ENCODE measurements at places on chromosomes 3 and 15.

DNA sequence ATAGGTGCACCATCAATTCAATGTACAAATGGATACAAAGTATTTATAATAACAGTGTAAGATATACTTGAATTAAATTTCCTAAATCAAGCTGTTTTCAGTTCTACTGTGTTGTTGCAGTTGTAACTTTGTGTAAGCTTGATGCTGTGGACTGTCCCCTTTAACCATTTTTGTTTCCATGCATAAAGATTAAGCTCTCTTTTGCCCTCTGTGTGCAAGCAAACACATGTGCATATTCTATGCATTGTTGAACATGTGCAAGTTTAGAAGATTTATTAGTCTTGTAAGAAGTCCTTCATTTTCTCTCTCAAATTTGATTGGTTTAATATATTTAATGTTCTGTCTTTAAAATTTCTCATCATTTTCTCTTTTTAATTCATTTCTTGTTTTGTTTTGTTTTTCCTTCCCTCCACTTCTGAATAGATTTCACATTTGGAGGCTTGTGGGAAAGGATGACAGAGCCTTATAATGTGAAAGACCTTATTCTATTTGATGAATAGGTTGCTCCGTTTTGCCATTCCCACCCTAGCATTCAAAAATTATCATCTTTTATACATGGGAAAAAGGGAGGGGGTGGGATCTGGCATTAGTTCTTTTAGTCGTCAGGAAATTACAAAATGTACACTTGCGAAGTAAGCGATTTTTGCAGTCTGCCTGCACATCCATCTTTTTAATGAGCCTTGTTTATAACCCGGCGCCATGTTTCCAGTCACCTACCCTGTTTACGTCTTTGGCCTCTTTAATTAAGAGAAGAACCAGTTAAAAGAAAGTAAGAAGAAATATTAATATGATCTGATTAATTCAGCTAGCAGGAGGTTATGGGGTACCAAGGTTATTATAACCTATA is 961.5 kb upstream of the NR2F2 start:
- no peak for DNase-seq

GRCh38 chr3:156161172-156161571 is 40.8 kb downstream of the KCNAB1 start:
- no peak for DNase-seq

- no peak for DNase-seq
Measured at GRCh38 chr3:50862221-50862620, 187.5 kb downstream of the DOCK3 start.

- no peak for DNase-seq
Measured at GRCh38 chr15:98369081-98369716, 279.1 kb upstream of the IGF1R start.

- no peak for DNase-seq
Measured at GRCh38 chr15:85318732-85319076, 61.7 kb upstream of the AKAP13 start.

- no peak for DNase-seq
Measured at GRCh38 chr15:74041311-74041756, 41.0 kb downstream of the GOLGA6A start.

GRCh38 chr3:58665405-58665804 is 1.2 kb downstream of the FAM3D start:
- DNase-seq, result no peak

DNA sequence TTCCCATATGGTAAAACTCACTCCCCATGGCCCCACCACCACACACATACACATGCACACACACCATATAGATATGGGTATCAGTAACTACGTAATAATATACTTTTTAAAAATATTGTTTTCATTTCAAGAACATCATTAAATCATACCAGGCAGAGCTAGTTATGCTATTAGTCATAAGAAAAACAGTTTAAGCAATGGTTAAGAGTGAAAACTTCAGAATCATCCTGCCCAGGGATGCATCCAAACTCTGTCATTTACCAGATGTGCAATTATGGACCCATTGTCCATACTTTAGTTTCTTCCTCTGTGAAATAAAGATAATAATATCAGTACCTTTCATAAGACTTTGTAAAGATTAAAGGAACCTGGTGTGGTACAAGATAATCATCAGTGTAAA is 608.3 kb downstream of the RBMS3 start:
- DNase-seq, result no peak

GRCh38 chr3:9710174-9710739 is 6.6 kb downstream of the CPNE9 start:
- DNase-seq, result no peak

GRCh38 chr3:14871456-14872200 is 52.9 kb downstream of the FGD5 start:
- DNase-seq, result no peak

GRCh38 chr3:32157600-32158264 is 51.3 kb downstream of the GPD1L start:
- no peak for DNase-seq

- DNase-seq, result no peak
Measured at GRCh38 chr15:69094124-69094921, 66.1 kb upstream of the GLCE start.

DNA sequence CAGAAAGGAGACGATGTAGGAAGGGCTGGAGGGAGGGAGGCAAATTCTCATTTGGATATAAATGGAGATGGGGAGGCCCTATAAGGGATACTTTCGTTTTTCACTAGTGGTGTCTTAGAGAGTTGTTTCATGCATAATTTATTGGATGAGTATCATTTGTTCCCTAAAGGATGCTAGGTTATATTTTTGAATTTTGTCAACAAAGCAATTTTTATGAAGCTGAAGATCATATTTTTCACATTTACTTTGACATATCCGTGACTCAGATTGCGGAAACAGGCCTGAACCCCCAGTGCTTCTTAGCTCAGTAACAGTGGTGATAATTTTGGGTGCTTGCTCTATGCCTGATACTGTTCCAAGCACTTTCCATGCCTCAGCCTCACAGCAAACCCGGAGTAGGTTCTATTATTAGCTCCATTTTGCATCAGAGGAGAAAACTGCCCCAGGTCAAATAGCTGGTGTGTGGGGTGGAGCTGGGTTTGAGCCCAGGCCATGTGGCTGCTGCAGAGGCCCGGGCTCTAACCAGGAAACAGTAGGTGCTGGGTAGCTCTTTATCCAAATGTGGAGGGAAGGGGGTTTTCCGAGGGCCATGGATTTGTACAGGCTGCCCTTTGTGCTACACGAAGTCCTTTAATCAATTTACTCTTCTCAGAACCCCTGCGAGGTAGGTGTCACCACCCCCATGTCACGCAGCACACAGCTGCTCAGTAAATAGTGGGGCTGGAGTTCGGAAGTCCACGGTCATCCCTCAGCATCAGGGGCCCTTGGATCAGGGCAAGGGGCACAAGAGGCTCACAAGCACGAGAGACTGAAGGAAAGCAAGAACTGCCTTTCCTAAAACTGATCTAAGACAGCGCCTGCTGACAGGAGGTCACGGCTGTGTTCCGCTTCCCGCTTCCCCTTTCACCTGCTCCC is 99.1 kb downstream of the SLC49A4 start:
- DNase-seq, result no peak

DNA sequence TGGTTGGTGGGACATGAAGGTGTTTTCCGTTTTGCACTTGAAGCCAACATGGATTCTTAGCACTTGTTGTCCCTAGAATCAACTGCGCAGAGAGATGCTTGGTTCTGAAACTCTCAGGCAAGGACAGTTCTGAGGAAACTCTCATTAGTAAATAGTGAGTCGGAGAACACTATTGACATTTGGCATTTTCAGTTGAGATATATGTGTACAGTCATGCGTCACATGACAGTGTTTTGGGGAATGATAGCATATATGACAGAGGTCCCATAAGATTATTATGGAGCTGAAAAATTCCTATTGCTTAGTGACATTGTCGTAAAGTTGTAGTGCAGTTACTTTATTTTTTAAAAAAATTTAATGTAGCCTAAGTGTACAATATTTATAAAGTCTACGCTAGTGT is 5.8 kb downstream of the APBA2 start:
- DNase-seq, result no peak

GRCh38 chr15:38470816-38471215 is 16.9 kb downstream of the FAM98B start:
- DNase-seq, result no peak

GRCh38 chr15:52786436-52787122 is 3.6 kb downstream of the ONECUT1 start:
- no peak for DNase-seq

DNA sequence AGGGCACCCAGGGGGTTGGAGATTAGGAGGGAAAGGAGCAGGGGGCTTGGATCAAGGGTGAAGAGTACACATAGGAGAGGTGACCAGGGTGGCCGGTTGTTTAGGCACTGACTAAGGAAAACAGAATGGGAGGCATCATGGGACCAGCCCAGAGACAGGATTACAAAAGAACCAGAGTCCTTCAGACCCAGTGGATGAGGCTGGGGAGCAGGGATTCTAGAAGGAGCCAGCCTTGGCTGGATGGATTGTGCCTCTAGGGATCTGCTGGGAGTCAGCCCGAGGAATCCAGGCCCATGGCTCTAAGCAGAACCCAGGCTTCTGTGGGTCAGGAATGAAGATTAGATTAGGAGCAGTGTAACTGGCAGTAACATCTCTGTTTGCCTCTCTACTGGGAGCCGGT is 98.6 kb downstream of the ARNT2 start:
- DNase-seq, result no peak

DNA sequence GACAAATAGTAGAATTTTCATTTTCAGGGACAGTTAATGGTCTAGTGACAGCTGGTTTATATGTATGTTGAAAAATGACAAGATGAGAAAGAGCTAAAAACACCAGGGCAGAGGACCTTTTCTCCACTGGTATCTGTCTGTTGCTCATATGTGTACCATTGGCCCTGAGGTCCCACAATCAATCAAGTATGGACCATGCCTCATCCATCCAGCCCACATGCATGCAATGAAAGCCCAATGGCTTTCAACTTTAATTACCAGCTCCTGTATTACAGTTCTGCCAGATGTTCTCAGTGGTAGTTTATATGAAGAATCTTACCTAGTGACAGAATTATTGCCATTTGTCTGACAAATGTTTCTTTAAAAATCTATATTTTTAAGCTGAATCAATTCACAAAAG is 234.1 kb downstream of the ZMAT3 start:
- DNase-seq, result no peak

DNA sequence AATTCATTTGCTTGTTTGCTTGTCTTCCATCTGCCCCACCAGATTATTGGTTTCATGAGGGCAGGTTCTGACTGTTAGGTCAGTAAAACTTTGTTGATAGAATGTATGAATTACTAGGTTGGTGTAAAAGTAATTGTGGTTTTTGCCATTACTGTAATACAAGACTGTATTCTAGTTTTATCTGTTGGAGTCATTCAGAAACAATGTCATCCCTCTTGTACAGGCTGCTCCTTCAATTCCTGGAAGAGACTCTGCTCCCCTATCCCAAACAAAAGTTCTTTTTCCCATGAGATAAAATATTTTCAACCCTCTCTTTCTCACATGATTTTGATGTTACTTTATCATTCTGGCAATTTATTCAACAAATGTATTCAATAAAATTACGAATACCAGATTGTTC is 115.0 kb downstream of the CHST2 start:
- no peak for DNase-seq

GRCh38 chr3:40186508-40186907 is 123.0 kb upstream of the EIF1B start:
- no peak for DNase-seq

GRCh38 chr15:53834214-53834613 is 74.8 kb upstream of the WDR72 start:
- no peak for DNase-seq

- no peak for DNase-seq
Measured at GRCh38 chr3:67920969-67921368, 266.6 kb upstream of the SUCLG2 start.

GRCh38 chr3:53789459-53789858 is 56.8 kb downstream of the CHDH start:
- no peak for DNase-seq

- no peak for DNase-seq
Measured at GRCh38 chr3:169264711-169265110, 398.8 kb downstream of the MECOM start.

- DNase-seq, result no peak
Measured at GRCh38 chr3:178359728-178360127, 176.5 kb upstream of the KCNMB2 start.

GRCh38 chr15:73812806-73813465 is 59.8 kb upstream of the INSYN1 start:
- DNase-seq, result no peak

- DNase-seq, result peak; percentile 43
Measured at GRCh38 chr3:33717616-33717865, 513 bp downstream of the CLASP2 start.

GRCh38 chr15:66025972-66026371 is 156.7 kb downstream of the RAB11A start:
- DNase-seq, result no peak

DNA sequence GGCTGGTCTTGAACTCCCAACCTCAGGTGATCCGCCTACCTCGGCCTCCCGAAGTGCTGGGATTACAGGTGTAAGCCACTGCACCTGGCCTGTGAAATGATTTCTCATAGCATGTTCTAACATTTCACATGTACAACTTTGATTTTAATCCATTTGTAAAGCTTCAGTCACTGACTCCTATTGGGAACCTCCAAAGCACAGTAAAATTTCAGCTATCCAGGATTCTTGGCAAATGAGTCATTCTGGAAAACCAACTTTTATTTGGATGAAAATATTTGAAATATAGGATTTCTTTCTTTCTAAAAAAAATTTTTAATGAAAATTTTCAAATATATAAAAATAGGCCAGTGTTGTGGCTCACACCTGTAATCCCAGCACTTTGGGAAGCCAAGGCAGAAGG is 2.7 kb upstream of the LMAN1L start:
- DNase-seq, result no peak

DNA sequence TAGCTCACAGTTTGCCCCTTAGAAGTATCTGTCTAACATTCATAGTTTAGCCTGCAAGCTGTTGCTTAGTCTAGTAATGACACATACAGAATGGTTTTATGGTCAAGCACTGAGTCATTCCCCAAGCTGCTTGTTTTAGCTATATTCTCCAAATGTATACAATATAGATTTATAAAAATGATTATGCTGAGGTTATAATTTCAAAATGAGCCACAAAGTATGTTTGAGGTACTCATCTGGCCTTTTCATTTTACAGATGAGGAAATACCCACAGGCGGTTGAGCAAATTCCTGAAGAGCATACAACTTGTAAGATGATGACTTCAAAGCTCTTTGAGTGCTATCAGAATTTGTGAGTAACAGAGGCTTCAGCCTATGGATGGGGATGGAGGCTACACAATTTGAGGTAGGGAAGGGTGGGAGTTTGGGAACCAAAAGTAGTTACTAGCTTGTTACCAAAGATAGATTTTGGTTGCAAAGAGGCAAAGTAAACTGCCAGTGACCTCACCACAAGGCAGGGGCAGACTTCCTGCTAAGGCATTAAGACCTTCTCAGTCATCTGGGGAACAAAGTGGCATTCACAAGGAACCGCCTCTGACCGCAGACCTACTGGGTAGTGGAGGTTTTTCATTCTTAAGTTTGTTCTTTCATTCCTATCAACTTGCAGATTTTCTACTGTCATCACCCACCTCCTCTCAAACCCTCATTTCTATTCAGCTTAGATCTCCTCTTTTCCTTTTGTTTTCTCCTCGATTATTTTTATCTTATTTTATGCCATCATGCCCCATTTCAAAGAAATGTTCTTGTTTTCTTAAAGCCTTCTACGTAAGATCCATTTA is 257.2 kb upstream of the NECTIN3 start:
- DNase-seq, result peak; percentile 3
